ENCODE measurements at places on chromosomes 12 and 14.

GRCh38 chr14:59333668-59334067 lies 131.5 kb downstream of the GPR135 start:
- DNase-seq: no peak

DNA sequence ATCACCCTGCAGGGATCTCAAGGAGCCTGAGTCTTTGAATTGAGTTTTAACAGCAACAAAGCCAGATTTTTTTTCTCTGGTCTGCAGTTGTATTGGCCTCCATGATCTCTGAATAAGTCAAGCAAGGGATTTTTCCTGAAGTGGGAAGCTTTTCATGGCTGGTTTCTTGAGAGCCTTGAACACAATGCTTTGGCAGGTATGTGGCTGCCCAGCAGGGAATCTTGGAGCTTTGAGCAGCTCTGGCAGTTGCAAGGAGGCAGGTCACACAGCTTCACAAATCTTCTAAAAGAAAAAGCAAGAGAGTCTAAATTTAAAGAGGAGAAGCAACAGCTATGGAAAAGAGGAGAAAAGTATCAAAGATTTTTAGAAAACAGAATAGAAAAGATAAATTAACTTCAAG lies 60.1 kb downstream of the RPS29 start:
- no peak for DNase-seq

GRCh38 chr12:102118874-102119273 lies 1.0 kb downstream of the NUP37 start:
- DNase-seq: no peak

DNA sequence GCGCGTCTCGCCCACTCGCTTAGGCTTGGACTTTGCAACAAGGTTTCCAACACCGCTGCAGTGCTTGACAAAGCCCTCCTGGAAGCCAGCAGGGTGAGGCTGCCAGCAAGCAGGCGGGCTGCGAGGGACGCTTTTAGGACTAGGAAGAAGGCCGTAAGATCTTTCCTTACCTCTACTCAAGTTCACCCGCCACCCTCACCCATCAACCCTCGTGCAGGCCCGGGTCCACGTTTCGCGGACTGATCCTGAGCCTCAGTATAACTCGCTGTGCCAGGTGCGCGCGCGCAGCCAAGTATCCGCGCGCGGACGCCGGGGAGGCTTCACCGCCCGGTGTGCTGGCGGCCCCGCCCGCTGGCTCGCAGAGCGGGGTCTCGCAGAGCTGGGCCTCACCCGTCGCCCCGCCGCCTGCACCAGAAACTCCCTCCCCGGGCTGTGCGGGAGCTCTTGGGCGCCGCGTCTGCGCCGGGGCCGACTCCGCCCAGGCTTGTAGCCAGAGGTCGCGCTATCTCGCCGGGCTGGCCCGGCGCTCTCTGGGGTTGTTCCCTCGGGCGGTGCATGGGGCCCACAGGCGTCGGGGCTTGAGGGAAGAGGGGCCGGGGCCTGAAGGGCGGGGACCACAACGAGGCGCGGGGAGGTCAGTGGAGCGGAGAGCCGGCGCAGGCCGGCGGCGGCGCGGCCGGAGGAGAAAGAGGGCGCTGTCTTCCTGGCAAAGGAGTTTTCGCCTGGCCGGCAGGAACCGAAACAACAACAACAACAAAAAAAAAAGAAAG lies 7.6 kb upstream of the SIX1 start:
- no peak for DNase-seq

GRCh38 chr14:39827901-39828655 lies 395.8 kb upstream of the FBXO33 start:
- DNase-seq: no peak

DNA sequence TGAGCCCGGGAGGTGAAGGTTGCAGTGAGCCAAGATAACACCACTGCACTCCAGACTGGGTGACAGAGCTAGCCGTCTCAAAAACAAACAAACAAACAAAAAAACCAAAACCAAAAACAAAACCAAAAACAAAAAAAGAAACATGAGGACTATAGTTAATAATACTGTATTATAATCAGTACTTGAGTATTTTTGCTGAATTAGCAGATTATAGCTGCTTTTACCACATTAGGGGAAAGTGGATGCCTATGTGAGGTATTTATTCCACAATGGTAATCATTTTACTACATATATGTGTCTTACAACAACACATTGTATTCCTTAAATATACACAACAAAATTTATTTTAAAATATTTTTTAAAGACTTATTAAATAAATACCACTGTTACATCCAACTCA lies 101.4 kb upstream of the PPP4R3A start:
- DNase-seq: no peak

DNA sequence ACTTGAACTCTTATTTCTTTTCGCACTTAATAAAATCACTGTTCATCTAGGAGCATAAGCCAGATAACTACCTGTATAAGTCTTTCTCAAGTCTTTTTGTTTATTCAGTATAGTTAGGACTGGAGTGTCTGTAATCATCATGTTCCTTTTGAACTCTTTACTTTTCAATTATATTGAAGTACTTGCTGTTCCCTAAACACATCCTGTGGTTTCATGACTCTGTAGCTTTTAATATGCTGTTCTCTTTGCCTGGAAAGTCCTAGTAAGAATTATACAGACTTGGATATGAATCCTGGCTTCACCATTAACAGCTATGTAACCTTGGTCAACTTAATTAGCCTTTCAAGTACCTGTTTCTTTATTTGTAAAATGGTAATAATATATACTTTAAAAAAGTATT lies 88.2 kb downstream of the CCDC91 start:
- no peak for DNase-seq
